ENCODE measurements at places on chromosomes 5 and 9. TPM values are rescaled to one million over a fixed set of nuclear protein-coding genes. Genes with fewer than 3 reads are reported as not detected.
A peak's percentile ranks its signal among the peaks of the same experiment; 100 is the strongest.

GRCh38 chr5:10329820-10330481 lies 22.2 kb upstream of the CMBL start:
- no peaks in the 10 kb centered on the region for H3K36me3 ChIP-seq
- H3K27me3 ChIP-seq = no peaks in the 10 kb centered on the region
- peaks cover 10% of the 10 kb centered on the region for H3K4me1 ChIP-seq
- DNase-seq = no peak
- no peak overlapping the region for H3K4me3 ChIP-seq

GRCh38 chr9:91755761-91756509 lies 194.1 kb downstream of the ROR2 start:
- H3K4me1 ChIP-seq = no peaks in the 10 kb centered on the region
- no peak overlapping the region for H3K4me3 ChIP-seq
- no peaks in the 10 kb centered on the region for H3K27me3 ChIP-seq
- H3K36me3 ChIP-seq = no peaks in the 10 kb centered on the region
- no peak overlapping the region for H3K27ac ChIP-seq

The CBY3 gene
- not detected for total RNA-seq

DNA sequence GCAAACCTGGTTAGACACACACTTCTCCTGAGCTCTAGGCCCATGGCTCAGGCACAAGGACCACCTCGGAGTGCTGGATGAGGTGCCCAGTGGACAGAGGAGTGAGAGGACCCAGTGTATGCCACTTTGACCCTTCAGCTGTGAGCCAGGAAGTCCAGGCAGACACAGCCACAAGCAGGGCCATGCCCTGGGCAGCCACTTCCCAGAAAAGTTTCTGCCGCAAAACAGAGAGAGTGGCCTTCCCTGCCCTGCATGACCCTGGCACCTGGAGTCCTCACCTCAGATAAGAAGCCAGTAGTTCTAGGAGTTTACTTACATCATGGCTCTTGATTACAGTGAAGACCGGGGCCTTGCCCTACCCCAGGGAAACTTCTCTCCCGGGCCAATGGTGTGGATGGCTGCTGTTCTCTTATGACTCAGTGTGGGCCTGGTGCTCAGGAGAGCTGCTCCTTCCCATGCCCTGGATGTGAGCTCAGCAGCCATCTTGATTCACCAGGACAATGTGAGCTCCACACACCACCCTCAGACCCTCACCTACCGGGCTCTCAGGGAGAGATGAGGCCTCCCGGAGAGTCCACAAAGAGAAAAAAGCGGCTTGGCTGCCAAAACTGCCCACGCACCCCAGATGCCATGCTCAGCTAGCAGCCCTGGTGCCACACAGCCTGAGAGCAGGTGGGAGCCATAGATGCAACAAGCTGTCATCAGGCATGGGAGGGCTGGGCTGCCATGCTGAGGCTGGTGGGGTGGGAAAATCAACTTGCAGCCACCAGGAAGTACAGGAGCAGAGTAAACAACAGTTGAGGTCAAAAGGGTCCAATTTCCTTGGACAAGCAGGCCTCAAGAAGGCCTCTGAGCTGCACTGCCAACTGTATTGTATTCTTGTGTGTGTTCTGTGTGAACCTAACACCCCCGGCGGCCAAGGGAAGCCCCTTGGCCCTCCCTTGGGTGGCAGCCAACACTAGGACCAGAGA lies 11.7 kb upstream of the IRF1 start:
- no peaks in the 10 kb centered on the region for H3K27me3 ChIP-seq
- DNase-seq = no peak
- peaks cover 37% of the 10 kb centered on the region for H3K4me1 ChIP-seq
- no peaks in the 10 kb centered on the region for H3K36me3 ChIP-seq
- H3K27ac ChIP-seq = no peak overlapping the region

DNA sequence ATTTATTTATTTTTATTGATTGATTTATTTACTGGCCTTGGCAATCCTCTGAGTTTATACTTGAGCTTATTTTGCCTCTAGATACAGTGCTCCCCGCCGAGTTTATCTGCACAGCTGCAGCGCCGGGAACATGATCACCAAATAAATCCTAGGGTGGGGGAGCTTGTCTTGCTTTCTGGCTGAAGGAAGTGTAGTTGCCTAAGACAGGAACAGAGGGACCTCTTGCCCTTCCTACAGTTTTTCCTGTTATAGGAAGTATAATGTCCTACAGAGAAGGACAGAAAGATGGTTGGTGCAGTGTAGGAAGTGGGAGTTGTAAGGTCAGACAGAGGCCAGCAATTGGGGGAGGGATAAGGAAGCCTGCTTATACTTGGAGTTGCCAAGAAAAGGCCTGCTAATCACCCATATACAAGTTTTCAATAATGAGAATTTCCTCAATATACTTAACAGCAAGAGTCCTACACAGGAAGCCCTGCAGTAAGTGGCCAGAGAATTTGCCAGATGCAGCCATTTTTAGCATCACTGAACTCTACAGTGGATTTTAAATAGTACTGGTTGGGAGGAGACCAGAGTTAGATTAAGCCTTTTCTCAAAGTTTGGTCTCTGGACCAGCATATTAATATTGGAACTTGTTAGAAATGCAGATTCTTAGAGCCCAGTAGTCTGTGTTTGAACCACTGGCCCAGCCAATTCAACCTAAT lies 7.7 kb downstream of the AOPEP start:
- H3K4me1 ChIP-seq = no peaks in the 10 kb centered on the region
- H3K27me3 ChIP-seq = no peaks in the 10 kb centered on the region
- no peak for DNase-seq
- H3K27ac ChIP-seq = no peak overlapping the region

The PDZD2 gene
- 15.7 TPM for total RNA-seq

DNA sequence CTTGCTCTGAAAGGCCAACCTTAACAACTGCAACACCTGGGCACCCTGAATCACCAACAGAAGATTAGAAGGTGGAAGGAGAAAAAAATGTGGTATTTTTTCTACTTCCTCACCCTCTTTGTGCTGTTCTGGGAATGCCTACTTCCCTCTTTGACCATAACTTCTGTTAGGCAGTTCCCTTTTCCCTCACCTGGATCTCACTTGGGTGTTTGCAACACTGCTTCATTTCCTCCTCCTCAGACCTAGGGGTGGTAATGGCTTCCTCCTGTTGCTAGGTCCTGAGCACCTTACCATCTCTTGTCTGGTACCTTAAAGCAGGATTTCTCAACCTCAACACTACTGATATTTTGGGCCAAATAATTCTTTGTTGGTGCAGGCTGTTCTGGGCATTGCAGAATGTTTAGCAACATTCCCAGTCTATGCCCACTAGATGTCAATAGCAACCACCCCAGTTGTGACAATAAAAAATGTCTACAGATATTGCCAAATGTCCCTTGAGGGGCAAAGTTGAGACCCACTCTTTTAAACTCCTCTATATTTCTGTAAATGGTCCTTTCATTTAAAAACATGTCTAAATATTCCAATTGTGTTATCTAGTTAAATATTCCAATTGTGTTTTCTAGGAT lies 300.0 kb upstream of the VLDLR start:
- H3K4me3 ChIP-seq = no peak overlapping the region
- H3K4me1 ChIP-seq = no peaks in the 10 kb centered on the region
- no peak for DNase-seq
- H3K27ac ChIP-seq = no peak overlapping the region
- H3K36me3 ChIP-seq = no peaks in the 10 kb centered on the region

The SLC4A9 gene
- not detected for total RNA-seq

DNA sequence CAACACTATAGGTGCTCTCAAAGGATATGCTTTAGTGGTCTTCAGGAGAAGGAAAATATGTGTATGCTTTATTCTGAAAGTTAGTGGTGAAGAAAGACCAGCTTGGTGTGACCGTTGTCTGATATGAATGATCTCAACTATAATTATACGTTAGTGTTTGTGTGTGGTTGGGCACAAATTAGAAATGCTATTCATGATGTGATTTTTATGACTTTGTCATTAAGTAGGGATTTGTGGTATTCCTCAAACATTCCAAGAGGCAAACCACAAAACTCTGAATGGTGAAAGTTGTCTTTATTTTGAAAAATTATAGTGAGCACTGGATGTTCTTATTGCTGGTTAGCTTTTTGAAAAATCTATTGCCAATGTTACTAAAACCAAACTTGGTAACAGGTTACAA lies 6.2 kb upstream of the F2R start:
- H3K36me3 ChIP-seq = no peaks in the 10 kb centered on the region
- no peaks in the 10 kb centered on the region for H3K4me1 ChIP-seq
- H3K27ac ChIP-seq = no peak overlapping the region
- no peak for DNase-seq
- H3K4me3 ChIP-seq = no peak overlapping the region
- H3K27me3 ChIP-seq = no peaks in the 10 kb centered on the region

GRCh38 chr5:77356740-77357139 lies 135.4 kb downstream of the WDR41 start:
- peaks cover 63% of the 10 kb centered on the region for H3K4me1 ChIP-seq
- no peak overlapping the region for H3K4me3 ChIP-seq
- no peaks in the 10 kb centered on the region for H3K36me3 ChIP-seq
- DNase-seq = no peak
- H3K27me3 ChIP-seq = no peaks in the 10 kb centered on the region

The PHF24 gene
- total RNA-seq = 0.35 TPM

- DNase-seq = no peak
- no peaks in the 10 kb centered on the region for H3K27me3 ChIP-seq
- no peaks in the 10 kb centered on the region for H3K36me3 ChIP-seq
- no peak overlapping the region for H3K27ac ChIP-seq
- no peaks in the 10 kb centered on the region for H3K4me1 ChIP-seq
- no peak overlapping the region for H3K4me3 ChIP-seq
These were observed 35.3 kb upstream of the IQGAP2 start for GRCh38 chr5:76367623-76368371.

DNA sequence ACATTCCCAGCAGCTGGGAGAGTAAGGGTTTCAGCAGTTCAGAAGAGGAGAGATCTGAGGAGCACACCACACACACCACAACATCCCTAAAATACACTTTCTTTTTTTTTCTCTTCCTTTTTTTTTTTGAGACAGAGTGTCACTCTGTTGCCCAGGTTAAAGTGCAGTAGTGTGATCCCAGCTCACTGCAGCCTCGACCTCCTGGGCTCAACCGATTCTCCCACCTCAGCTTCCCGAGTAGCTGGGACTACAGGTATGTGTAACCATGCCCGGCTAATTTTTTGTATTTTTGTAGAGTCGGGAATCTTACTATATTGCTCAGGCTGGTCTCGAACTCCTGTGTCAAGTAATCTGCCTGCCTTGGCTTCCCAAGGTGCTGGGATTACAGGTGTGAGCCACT lies 9.7 kb upstream of the UBAP1 start:
- no peak for DNase-seq
- no peaks in the 10 kb centered on the region for H3K36me3 ChIP-seq
- H3K27ac ChIP-seq = no peak overlapping the region
- no peaks in the 10 kb centered on the region for H3K4me1 ChIP-seq
- H3K27me3 ChIP-seq = no peaks in the 10 kb centered on the region
- H3K4me3 ChIP-seq = no peak overlapping the region

GRCh38 chr9:87580941-87581438 lies 83.3 kb downstream of the DAPK1 start:
- H3K36me3 ChIP-seq = no peaks in the 10 kb centered on the region
- no peak overlapping the region for H3K27ac ChIP-seq
- DNase-seq = no peak
- no peaks in the 10 kb centered on the region for H3K27me3 ChIP-seq
- H3K4me3 ChIP-seq = no peak overlapping the region
- no peaks in the 10 kb centered on the region for H3K4me1 ChIP-seq

GRCh38 chr5:123752552-123753179 lies 240.7 kb downstream of the CSNK1G3 start:
- no peak overlapping the region for H3K4me3 ChIP-seq
- H3K36me3 ChIP-seq = no peaks in the 10 kb centered on the region
- H3K27me3 ChIP-seq = no peaks in the 10 kb centered on the region
- H3K27ac ChIP-seq = peak overlapping the region; percentile 24
- no peak for DNase-seq
- peaks cover 25% of the 10 kb centered on the region for H3K4me1 ChIP-seq

GRCh38 chr9:91061506-91061905 lies 259.9 kb downstream of the SYK start:
- H3K4me3 ChIP-seq = no peak overlapping the region
- no peaks in the 10 kb centered on the region for H3K27me3 ChIP-seq
- no peak for DNase-seq
- H3K36me3 ChIP-seq = no peaks in the 10 kb centered on the region

The ANKRD31 gene
- 0.14 TPM for total RNA-seq

- DNase-seq = no peak
- no peaks in the 10 kb centered on the region for H3K36me3 ChIP-seq
- H3K27me3 ChIP-seq = no peaks in the 10 kb centered on the region
- H3K27ac ChIP-seq = no peak overlapping the region
- H3K4me3 ChIP-seq = no peak overlapping the region
- H3K4me1 ChIP-seq = no peaks in the 10 kb centered on the region
These were observed 365.9 kb downstream of the NFIB start for GRCh38 chr9:13948037-13948436.

GRCh38 chr5:149618581-149619248 lies 37.4 kb downstream of the ARHGEF37 start:
- H3K27me3 ChIP-seq = no peaks in the 10 kb centered on the region
- no peak overlapping the region for H3K4me3 ChIP-seq
- no peaks in the 10 kb centered on the region for H3K4me1 ChIP-seq

The FRRS1L gene
- total RNA-seq = 1.1 TPM

The SLC44A1 gene
- total RNA-seq = 33.9 TPM

DNA sequence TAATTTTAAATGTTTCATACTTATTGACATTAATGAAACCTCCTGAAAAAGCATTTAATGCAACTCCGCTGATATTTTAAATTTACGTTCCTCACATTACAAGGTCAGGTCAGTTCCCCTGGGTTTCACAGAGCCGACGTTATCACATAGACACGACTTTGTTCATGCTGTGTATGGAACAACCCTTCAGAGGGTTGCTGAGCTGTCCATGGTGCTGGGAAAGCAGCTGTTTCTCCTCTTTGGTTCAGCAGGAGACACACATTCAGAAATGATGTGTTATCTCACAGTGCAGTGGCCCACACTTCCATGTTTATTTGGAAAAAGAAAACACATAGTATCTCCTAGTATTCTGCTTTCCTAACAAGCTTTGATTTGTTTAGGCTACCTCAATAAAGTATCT lies 53.5 kb downstream of the PPP2R2B start:
- no peaks in the 10 kb centered on the region for H3K27me3 ChIP-seq
- no peak overlapping the region for H3K27ac ChIP-seq
- no peaks in the 10 kb centered on the region for H3K36me3 ChIP-seq
- peaks cover 7% of the 10 kb centered on the region for H3K4me1 ChIP-seq
- H3K4me3 ChIP-seq = no peak overlapping the region
- DNase-seq = no peak

DNA sequence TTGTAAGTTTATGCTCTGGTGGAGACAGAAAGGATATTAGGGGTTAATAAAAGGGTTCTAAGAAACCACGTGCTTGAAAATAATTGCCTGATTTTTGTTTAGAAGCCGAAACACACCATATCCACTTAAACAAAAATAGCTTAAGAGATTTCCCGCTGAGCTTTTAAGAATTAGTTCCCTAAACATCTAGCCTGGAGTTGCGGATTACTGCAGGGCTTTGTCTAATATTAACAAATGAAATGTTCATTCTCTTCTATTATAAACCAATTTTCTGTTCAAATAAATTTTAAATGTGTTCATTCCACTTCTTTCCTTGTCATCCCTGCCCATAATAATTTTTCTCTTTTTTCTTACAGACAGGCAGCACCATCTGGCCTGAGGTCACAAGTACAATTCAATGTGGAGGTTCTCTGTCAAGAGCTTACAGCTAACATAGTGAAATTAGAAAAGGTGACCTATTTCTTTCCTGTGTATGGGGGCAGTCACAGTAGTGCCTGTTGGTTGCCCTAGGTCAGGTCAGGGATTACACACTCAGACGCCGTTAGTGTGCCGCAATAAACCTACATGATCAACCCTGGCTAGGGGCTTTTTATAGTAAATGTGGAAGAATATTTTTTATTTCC lies 65.3 kb downstream of the GRAMD2B start:
- no peak for DNase-seq
- H3K27ac ChIP-seq = peak overlapping the region; percentile 39
- H3K27me3 ChIP-seq = no peaks in the 10 kb centered on the region
- no peak overlapping the region for H3K4me3 ChIP-seq
- H3K4me1 ChIP-seq = peaks cover 64% of the 10 kb centered on the region
- H3K36me3 ChIP-seq = peaks cover 44% of the 10 kb centered on the region
